PC-3 (cell line): ENCODE measurements at places on chromosomes 4 and X. TPM values are rescaled to one million over a fixed set of nuclear protein-coding genes. Genes with fewer than 3 reads are reported as not detected.

Gene FTSJ1
- 175 and 189 TPM in 2 replicates for total RNA-seq

Gene RXFP1
- not detected in 2 replicates for total RNA-seq

Gene ZFP42
- not detected in 2 replicates for total RNA-seq

Gene GABRG1
- total RNA-seq, result not detected in 2 replicates

Gene NPNT
- total RNA-seq, result 29.7 and 34.5 TPM in 2 replicates

Gene GLOD5
- not detected in 2 replicates for total RNA-seq

Gene EDNRA
- 2.1 and 2.4 TPM in 2 replicates for total RNA-seq

Gene PNMA3
- total RNA-seq, result not detected in 2 replicates

Gene ADH1A
- total RNA-seq, result not detected in 2 replicates

Gene GLUD2
- total RNA-seq, result 0.29 and 0.40 TPM in 2 replicates

Gene TMEM31
- total RNA-seq, result 0.40 TPM in 1 of 2 replicates, not detected in the other

Gene F8A2
- total RNA-seq, result not detected in 2 replicates

Gene GPR173
- total RNA-seq, result 1.6 and 2.2 TPM in 2 replicates

Gene GRIA2
- total RNA-seq, result not detected in 2 replicates

Gene NIPAL1
- total RNA-seq, result 5.9 and 7.3 TPM in 2 replicates

Gene TEX13C
- total RNA-seq, result not detected in 2 replicates

Gene USP26
- not detected in 2 replicates for total RNA-seq

Gene AKAP14
- not detected in 2 replicates for total RNA-seq

Gene NLGN3
- 0.23 and 0.29 TPM in 2 replicates for total RNA-seq

GRCh38 chr4:187027272-187027671 is 303.6 kb upstream of the FAT1 start:
- DNase-seq, result no peak

- DNase-seq, result no peak
These were observed 172.8 kb upstream of the TACR3 start for GRCh38 chr4:103892586-103892985.

GRCh38 chr4:10063544-10064300 is 42.4 kb upstream of the SLC2A9 start:
- DNase-seq, result peak; percentile 44

DNA sequence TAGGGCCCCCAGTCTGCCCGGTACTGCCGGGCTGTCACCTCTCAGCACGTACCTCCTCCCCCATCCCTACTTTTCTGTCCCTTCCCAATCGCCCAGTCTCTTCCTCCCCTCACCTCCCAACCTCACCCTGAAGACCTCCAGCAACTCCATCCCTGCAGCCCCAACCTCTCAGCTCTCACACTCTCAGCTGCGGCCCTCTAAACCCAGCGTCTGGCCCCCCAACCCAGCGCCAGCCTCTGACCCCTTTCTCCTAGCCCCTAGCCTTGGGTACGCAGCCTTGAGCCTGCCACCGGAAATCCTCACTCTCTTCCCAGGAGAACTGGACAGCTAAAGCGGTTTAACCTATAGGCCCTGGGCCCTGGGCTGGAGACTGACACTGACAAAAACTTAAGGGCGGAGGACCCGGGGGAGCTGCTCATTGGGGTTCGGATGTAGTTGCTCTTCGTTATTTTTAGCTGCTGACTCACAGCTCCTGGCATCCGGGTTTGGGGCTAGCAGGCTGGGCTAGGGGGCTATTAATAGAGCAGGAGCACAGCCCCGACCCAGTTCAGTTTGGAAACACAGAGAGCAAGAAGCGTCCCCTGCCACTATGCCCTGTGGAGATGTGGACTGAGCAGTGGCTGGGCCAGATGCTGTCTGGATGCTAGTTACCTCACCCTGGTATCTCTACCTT is 9.6 kb upstream of the DLG3 start:
- DNase-seq, result no peak

DNA sequence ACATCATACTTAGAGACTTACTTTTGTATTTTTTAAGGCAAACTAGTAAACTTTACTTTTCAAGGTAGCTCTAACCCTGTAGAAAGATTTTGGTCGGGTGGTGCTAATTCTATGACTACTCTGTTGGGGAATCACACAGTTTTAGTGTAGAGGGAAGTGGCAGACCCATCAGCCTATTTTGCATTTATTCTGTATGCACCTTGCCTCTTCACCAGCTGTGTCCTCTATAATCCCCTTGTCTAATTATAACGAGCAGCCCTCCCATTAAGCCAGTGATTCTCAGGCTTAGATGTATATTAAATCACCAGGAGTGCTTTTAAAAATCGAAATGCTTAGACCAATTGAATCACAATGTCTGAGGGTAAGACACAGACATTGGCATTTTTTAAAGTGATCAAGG is 78.1 kb downstream of the GALNT7 start:
- DNase-seq, result no peak

DNA sequence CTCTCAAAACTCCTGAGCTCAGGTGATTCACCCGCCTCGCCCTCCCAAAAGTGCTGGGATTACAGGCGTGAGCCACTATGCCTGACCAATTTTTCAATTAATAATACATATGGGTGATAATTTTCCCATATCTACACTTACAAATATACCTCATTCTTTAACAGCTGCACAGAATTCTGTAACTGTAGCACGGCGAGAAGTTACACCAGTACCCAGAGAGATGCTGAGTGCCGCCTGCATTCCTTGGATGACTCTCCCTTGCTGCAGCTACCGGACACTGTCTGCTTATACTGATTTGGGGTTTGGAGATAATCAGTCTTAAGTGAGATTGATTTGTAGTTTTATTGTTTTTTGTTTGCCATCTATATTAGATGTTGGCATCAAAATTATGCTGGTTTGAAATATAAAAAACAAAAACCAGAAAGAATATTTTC is 5.8 kb downstream of the TIFA start:
- DNase-seq, result no peak

GRCh38 chrX:25285598-25285997 is 269.8 kb upstream of the ARX start:
- DNase-seq, result no peak

GRCh38 chr4:27791640-27792039 is 931.0 kb downstream of the STIM2 start:
- DNase-seq, result peak; percentile 80

GRCh38 chrX:19535476-19535875 is 20.2 kb upstream of the MAP3K15 start:
- DNase-seq, result peak; percentile 43
